Neural crest cell (in vitro differentiated cells): ENCODE measurements at places on chromosomes 1 and 21.

GRCh38 chr1:108120163-108120562 is 80.0 kb downstream of the SLC25A24 start:
- DNase-seq, result no peak

- DNase-seq, result no peak
Measured at GRCh38 chr1:33155877-33156538, 25.8 kb downstream of the TRIM62 start.

DNA sequence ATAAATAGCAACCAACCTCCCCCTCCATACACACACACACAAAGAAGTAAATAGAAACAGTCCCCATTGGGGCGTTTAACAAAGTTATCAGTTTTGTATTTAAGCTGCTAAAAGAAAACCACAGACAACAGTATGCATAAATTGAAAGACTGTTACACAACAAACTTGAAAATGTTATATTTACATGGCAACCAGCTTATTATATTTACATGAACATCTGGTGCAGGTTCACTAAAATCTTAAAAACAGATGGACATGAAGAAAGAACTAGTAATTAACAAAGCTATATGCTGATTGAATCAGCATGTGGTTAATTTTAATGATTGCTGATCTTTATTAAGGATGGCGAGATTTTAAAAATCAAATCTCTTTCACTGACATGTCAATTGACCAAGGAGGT is 384.7 kb downstream of the LRRIQ3 start:
- no peak for DNase-seq

DNA sequence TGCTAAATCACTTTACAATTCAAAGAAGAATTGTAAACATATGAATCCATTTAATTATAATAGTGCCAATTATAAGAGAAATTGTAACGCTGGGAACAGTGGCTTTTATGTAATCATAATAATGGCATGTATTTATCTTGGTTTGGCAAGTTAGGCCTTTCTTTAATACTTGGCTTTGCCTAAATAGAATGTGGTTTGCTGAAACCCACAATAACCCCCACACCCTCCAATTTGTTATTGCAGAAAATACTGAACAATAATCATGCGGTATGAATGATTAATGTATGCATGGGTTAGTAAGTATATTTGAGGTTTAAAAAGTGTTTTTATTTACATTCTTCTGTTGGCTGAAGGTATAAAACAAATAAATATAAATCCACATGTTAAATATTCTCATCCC is 138.2 kb downstream of the NFIA start:
- no peak for DNase-seq

DNA sequence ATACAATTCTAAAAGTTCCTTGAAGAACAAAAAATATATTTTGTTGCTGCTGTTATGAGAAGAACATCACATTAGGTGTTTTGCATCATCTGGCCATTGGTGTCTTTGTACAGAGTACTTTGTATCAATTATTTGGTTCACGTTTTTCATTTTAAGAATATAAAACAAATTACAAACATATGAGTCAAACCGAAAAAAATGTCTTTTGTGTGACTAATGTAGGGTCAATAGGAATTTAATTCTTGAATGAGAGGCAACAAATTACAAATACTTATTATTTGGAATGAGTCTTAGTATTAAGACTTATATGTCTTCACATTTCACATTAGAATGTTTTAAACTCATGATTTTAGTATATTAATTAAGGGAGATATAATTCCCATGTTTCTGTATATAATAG is 54.8 kb downstream of the NR5A2 start:
- DNase-seq, result no peak

- no peak for DNase-seq
Measured at GRCh38 chr1:224169718-224170270, 13.2 kb upstream of the DEGS1 start.

- DNase-seq, result no peak
Measured at GRCh38 chr1:68706639-68707317, 209.9 kb upstream of the DEPDC1 start.

- no peak for DNase-seq
Measured at GRCh38 chr1:55816456-55817426, 601.6 kb upstream of the USP24 start.

- no peak for DNase-seq
Measured at GRCh38 chr1:59673573-59674450, 140.9 kb upstream of the HOOK1 start.

GRCh38 chr1:59232216-59232615 is 64.7 kb upstream of the FGGY start:
- no peak for DNase-seq

DNA sequence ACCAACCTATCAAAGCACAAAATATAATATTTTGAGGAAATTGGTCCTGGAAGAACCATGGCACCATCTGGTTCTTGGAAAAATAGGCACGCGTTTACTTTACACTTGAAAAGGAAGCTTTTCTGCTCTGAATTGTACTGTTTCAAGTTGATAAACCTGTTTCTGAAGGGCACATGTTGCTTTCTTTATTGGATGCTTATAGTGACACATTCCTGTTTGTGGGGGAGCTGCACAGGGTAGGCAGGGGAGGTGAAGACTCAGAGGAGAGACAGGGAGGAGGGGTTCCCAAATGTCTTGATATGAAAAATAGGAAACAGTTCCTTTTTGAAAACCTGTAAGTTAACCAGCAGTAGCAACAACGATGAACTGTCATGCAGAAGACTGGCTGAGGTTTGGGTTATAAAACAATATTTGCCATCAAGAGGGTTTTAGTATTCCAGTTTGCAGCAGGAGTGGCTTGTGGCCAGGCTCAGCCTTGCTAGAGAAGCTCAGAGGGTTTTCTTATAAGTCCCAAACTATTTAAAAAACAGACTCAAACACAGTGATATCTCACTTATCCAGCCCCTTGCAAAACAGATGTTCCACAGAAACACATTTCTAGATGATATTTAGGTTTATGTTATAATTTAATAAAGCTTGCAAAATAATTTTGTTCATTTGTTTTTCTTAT is 127.0 kb upstream of the MROH9 start:
- DNase-seq, result no peak

GRCh38 chr1:32539584-32540571 is 651 bp downstream of the ZBTB8A start:
- DNase-seq, result peak; percentile 45
